ENCODE measurements at places on chromosomes 7 and 10.

GRCh38 chr7:157276731-157277562, 59.9 kb upstream of the DNAJB6 start:
- DNase-seq, result no peak

DNA sequence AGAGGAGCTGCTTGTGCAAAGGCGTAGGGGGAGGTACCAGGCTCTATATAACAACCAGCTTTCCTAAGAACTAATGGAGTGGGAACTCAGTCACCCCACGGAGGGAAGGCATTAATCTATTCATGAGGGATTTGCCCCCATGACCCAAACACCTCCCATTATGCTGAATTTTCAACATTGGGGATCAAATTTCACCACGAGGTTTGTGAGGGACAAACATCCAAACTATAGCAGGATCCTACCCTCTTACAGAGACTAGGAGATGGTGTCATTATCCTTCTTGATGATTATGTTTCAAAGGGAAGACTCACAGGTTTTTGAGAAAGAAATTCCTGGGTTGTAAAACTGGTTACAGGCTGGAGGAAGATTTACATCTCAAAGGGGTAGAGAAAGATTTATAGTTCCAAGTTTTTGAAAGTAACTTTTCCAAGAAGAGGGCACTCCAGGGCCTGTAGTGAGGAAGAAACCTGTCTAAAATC, 295.0 kb upstream of the DKK1 start:
- DNase-seq, result no peak

GRCh38 chr7:5636446-5636835, 145.0 kb downstream of the RNF216 start:
- DNase-seq, result no peak

- DNase-seq, result no peak
Observed at GRCh38 chr7:92749327-92749755, 87.0 kb downstream of the CDK6 start.

GRCh38 chr10:28685717-28686116, 8.4 kb downstream of the BAMBI start:
- no peak for DNase-seq

- DNase-seq, result no peak
Observed at GRCh38 chr10:13491747-13492360, 37.0 kb downstream of the BEND7 start.

DNA sequence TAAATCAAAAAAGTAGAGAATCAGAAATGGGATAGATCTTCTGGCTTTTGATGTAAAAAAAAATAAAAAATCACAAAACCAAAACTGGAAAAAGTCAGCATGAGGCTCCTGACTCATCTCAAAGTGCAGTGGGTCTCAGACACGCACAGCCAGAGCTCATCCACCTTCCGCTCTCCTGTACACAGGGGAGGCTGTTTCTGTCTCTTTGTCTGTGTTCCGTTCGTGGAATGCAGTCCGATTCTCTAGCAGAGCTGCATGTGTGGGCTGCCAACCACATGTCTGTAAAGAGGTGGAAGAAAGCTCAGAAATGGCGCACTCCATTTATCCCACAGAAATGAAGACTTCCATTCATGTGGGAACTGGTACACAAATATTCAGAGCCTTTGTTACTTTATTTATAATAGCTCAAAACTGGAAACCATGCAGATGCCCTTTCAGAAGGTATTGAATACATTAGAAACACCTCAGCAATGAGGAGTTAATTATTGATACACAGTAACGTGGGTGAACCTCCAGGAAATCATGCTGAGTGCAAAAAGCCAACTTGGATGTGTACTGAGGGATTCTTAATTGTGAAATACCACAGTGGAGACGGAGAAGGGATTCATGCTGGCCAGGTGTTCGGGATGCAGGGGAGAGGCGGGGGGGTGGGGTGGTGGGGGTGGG, 123.3 kb downstream of the TRRAP start:
- DNase-seq, result no peak

DNA sequence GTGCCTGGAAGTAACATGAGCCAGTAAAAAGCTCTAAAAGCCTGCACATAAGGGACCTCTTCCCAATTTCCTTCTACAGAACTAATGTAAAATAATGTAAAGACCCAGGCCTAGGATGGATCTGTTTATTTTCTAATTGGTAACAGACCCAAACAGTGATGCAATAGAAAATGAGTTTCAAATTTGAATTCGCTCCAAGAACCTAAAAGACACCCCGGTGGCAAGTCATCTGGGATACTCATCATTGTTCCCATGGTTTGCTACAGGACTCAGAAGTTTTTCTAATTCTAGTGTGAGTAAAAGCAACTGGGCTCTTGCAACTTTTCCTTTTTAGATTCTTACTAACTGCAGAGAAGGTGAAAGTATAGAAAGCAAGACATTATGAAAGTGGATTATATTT, 271.3 kb upstream of the CACNA2D1 start:
- no peak for DNase-seq

All from left forelimb (tissue), 1 donor.